Stimulated activated CD8-positive, alpha-beta memory T cell treated with anti-CD3 and anti-CD28 coated beads, Interleukin-7, amount 100 ng/mL, for 48 hours (primary cell): ENCODE measurements at places on chromosomes 1 and 21.

GRCh38 chr21:36806103-36806502 is 107.2 kb downstream of the SIM2 start:
- no peak for DNase-seq

DNA sequence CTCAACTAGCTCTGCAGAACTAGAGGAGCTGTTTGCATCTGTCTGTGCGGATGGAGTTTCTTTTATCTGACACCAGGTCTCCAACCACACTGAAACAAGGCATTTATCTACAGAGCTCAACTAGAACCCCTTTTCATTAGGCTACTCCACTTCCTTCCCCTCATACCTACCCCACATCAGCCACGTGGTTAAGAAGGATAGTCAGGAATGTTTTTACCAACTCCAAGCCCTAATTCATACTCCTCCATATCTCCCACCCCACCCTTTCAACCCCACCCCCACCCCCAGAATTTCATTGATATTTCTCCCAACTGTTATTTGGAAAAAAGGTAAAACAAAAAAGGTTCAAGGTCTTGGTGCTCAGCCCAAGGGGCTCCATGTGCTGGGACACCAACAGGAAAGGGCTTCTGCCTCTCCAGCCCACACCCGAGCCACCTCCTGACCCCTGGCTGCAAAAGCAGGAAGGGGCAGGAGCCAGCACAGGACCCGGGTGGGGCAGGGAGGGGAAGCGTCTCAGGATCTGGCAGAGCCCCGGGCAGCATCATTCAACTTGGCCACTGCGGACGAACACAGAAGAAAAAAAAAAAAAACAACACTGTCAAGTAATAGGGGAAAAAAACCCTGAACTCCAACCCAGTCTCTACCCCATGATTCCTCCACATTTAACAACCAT is 7.0 kb downstream of the ENSA start:
- no peak for DNase-seq

- DNase-seq: no peak
Observed at GRCh38 chr1:226095286-226095685, 32.8 kb downstream of the H3-3A start.

DNA sequence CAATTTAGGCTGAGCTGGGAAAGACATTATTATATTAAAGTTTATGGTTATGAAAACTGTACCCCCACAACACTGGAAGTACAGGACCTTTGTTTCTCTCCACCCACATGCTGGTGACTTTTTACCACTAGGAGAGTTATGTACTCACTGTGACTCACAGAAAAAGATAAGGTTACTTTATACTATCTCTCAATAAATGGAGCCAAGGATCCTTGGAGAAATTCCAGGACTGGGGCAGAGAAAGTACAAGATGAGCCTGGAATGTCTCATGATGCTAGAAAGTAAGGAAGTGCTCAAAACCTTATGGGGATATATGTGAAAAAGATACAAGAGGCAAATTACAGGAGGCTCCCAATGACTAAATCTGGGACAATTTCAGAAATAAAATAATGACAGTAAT is 63.9 kb upstream of the C1orf105 start:
- no peak for DNase-seq

GRCh38 chr1:206065547-206066145 is 12.7 kb downstream of the RHEX start:
- no peak for DNase-seq
